ENCODE measurements at places on chromosomes 3 and 15.

DNA sequence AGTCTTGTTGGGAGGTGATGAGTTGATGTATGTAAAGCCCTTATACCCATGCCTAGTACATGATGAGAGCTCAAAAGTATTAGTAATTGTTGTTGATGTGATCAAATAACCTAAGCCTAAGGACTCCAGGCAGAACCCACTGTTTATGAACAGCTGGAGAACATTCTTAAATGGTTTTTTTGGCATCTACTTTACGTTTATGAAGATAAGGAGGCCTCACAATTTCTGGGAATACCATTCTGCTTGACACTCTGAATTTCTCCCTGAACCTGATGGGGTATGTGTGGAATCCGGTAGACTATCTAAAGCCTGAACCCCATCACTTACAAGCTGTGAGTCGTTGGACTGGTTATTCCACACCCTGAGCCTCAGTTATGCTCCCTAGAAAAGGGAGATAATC is 244.6 kb upstream of the WNT5A start:
- DNase-seq, result no peak

DNA sequence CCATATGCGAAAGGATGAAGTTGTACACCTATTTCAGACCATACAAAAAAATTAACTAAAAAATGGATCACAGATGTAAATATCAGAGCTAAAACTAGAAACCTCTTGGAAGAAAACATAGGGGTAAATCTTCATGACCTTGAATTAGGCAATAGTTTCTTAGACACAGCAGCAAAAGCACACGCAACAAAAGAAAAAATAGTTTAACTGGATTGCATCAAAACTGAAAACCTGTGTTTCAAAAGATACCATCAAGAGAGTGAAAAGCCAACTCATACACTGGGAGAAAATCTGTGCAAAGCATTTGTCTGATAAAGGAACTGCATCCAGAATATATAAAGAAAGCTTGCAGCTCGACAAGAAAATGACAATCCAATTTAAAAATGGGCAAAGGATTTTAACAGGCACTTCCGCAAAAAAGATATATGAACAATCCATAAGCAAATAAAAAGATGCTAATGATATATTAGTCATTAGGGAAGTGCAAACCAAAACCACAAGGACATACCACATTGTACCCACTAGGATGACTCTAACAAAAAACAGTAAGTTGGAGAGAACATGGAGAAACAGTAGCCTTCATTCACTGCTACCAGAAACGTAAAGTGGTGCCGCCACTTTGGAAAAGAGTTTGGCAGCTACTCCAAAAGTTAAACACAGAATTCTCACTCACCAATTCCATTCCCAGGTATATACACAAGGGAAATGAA is 263.1 kb downstream of the ADAMTS17 start:
- no peak for DNase-seq

- DNase-seq, result no peak
Measured at GRCh38 chr3:67529915-67530314, 124.5 kb downstream of the SUCLG2 start.

DNA sequence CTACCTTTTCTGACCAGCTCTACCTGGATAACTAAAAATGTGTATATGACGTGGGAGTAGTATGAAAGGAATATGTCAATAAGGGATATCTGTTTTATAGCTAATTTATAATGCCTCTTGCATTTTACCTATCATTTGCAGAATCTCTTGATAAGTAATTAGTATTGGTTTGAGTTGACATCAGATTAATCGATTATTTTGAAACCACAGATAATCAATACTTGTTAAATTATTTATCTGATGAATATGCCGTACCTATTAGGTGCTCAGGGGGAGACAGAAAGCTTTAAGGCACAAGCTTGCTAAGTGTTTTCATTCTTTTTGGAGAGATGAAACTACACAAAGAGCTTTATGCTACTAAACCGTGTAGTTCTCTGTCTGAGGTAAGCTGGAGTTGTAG is 24.3 kb downstream of the NR1D2 start:
- DNase-seq, result no peak

GRCh38 chr3:49358884-49359225 is 702 bp upstream of the GPX1 start:
- DNase-seq, result no peak

GRCh38 chr15:37046876-37047614 is 53.3 kb downstream of the MEIS2 start:
- DNase-seq, result no peak

- no peak for DNase-seq
Measured at GRCh38 chr3:126442094-126442855, 33.4 kb downstream of the ZXDC start.

- no peak for DNase-seq
Measured at GRCh38 chr15:60634815-60635214, 155.9 kb upstream of the ICE2 start.

- no peak for DNase-seq
Measured at GRCh38 chr3:127118366-127118765, 74.6 kb upstream of the PRR23E start.

DNA sequence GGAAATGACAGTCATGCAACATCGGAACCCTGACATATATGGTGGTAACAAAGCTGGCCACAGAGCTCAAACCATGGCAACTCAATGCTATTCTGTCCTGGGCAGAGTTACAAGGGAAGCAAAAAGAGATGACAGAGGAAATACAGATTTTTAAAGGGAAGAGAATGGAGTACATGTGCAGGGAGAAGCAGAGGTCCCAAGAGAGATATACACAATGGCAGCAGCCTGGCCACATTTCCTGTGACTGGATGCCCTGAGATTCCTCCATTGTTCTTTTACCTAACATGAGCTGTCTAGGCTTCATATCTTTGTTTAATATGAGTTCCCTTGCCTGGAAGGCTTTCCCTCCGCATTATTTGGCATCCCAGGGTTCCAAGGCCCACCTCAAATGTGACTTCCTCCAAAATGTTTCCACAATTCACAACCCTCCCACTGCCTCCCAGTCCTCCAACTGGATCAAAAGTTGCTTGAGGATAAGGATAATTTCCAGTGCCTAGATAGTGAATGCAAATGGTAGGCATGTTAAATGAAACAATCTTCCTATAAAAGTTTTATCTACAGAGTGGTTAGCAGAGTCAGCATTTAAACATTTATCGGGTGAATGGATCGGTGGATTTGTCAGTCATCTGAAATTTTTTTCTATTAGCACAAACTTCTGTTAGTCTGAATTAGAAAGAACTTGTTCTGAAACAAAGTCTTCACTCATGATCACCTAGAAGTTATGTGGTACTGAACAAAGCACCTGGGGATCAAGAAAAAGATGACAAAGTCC is 86.2 kb downstream of the DHX30 start:
- DNase-seq, result no peak

DNA sequence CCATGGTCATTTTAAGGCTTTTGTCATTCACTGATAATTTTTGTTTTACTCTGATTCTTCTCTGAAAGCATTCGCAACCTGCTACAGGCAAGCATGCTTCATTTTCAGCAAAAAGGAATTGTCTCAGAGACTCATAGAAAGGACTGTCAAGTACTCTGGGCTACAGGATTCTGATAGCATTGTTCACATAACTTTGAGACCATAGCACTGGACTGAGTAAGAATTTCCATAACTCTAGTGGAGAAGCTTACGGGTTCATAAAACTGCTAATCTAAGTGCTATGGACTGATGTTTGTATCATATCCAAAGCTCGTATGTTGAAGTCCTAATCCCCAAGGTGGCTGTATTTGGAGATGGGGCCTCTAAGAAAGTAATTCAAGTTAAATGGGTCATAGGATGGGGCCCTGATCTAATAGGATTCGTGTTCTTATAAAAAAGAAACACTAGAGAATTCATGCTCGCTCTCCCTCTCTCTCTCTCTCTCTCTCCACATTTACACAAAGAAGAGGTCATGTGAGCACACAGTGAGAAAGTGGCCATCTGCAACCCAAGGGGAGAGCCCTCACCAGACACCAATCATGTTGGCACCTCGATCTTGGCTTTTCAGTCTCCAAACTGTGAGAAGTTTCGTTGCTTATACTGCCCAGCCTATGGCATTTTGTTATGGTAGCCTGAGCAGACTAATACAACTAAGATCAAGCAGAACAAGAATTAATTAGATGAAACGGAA is 60.4 kb downstream of the CRYGS start:
- no peak for DNase-seq

All from WTC11 (cell line).